Foreskin keratinocyte (primary cell): ENCODE measurements at places on chromosomes 16 and 17. TPM values are rescaled to one million over a fixed set of nuclear protein-coding genes. Genes with fewer than 3 reads are reported as not detected.

RND2 gene
- 0.17 and 0.25 TPM in 2 replicates for polyA plus RNA-seq

TRIM47 gene
- polyA plus RNA-seq, result 49.7 and 50.2 TPM in 2 replicates

C1QL1 gene
- polyA plus RNA-seq, result 0.26 and 0.36 TPM in 2 replicates

SRCIN1 gene
- polyA plus RNA-seq, result 0.36 and 0.46 TPM in 2 replicates
